Retinal pigment epithelial cell (primary cell): ENCODE measurements at places on chromosomes 6 and 20.

DNA sequence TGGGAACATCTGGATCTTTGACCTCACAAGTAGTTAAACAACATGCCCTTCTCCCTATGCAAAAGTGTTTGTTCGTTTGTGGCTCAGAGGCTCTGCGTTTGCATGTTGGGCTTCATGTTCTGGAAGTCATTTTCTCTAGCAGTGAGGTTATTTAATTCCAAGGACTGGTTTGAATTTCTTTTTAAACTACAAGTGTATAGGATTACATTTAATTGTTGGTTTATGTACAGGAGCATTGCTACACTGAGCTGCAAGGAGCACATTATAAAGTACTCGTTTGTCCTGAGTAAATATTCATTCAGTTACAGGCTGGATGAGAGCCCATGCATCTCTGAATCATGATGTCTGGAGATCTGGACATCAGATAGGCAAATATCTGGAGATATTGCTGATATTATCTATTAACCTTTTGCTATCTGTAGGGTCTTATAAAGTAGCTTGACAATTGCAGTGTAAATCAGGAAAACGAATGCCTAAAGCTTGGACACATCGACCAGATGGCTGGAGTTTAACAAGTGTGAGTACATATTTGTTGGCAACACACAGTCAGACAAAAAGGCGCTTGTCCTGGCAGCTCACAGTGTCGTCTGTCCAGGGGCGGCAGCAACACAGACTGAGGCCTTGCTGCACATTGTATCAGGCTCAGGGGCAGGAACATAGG lies 84.6 kb downstream of the PDE7B start:
- no peak for DNase-seq

DNA sequence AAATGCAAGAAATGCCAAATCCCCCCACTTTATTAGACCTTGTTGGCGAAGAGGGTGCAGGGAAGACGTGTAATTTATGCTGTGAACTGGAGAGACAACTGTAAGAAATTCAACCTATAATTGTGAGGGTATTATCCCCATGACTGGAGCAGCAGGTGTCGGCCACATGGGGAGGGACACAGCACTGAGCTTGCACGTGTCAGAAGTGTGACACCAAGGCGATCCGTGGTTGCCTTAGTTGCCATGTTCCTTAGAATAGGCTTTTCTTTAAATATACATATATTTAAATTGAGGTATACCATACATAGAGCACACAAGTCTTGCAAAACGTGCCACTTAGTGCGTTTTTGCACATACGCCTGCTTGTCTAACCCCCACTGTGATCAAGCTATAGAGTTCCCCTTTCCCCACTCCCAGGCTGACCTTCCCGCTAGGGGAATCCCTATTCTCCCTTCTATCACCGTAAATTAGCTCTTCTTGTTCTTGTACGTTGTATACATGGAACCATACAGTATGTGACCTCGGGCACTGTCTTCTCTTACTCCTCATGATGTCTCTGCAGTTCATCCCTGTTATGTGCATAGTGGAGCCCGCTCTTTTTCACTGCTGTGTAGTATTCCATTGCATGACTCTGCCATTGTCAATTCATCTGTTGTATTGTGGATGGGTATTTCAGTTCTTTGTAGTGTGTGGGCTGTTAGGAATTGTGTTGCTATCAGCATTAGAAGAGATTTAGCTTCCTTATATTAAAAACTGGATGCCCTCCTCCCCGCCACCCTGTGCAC lies 81.6 kb upstream of the PMEPA1 start:
- DNase-seq: no peak

- DNase-seq: peak; percentile 80
Observed at GRCh38 chr6:149746147-149746946, at the start of gene NUP43. NUP43 (minus strand) TSS chr6:149746529; CDS start chr6:149746495, 34 bp downstream.

- no peak for DNase-seq
Observed at GRCh38 chr6:108438918-108439317, 121.8 kb upstream of the FOXO3 start.

DNA sequence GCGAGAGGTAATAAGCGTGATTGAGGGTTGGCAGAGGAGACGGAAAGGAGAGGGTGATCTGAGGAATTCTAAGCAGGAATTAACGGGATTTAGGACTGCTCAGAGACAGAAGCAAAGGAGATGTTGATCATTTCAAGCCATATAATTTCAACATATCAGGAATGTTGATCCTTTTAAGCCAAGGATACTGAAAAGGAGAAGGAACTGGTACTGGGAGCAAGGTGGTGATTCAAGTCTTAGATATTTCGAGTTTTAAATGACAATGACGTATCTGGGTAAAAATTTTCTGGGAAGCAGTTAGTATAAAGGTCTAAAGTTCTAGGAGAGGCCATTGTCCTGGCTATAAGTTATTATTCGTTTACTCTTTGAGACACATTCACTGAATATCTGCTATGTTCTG lies 91.3 kb upstream of the OGFRL1 start:
- peak; percentile 92 for DNase-seq

DNA sequence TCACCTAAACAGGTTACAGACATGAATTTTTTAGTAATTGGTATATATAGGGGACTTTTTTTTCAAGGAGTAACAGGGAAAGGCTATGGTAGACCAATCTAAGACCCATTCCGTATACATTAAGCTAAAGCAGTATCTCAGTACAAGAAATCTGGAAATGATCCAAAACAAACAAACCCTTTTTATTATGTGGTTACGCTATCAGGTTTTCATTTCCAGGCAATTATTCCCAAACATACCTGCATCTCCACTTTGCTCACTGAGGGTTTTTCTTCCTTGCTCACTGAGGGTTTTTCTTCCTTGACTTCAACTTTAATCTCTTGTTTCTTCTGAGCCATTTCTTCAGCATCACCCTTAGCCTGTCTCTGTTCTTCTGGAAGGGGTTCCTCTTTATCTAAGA lies 107.3 kb downstream of the EPB41L2 start:
- no peak for DNase-seq

DNA sequence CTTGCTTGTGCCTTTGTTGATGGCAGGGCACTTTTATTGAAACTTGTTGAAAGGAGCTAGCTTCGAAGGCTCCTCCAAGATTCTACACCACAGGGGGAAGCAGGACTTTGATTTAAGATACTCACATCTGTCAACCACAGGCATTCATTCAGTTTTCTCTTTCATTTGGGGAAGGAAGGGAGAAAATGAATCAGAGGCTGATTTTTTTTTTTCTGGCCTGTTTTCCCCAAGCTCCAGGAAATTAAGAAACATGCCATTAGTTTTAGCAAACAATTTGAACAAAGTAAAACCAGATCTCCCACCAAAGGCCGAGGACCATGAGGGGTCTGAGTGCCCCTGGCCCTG lies 8.7 kb upstream of the APCDD1L start:
- no peak for DNase-seq

GRCh38 chr6:132314432-132314831 lies 86.8 kb downstream of the MOXD1 start:
- DNase-seq: no peak
